ENCODE measurements at places on chromosomes 6 and 20.

GRCh38 chr6:79782792-79783580 lies 151.9 kb downstream of the SH3BGRL2 start:
- DNase-seq = no peak

GRCh38 chr6:145213614-145214013 lies 521.7 kb downstream of the EPM2A start:
- DNase-seq = no peak

DNA sequence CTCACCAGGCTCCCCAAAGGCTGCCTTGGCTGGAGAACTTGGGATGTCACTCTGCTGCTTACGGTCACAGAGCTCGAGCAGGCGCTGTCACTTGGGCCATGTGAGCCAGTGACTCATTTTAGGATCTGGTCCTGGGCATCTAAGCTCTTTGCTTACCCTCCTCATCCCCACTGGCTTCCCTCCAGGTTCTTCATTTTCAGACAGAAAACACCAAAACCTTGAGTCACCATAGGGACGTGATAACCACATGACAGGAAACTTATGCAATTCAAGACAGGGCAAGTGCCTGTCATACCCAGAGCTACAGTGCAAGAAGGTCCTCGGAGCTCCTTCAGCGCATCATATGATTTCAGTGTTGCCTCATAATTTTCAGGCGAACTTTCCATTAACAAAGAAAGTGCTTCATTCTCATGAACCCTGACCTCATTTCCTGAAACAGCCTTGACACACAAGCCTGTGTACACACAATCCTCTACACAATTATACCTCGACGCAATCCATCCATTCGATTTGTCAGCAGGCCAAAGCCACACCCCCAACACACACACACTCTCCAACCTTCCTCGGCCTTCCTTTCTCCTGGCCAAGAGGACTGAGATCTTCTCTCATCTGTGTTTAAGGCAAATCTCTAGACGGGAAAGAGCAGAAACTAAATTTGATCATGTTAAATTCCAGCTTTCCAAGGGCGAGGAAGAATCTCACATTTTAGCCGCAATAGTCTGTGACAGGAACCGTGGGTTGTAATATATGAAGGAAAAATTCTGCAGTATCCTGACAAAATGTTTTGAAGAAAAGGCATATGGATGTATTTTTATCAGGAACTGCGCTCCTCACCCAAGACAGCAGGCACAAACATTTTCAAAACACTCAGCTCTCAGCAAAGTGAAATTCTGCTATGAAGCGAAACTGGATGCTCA lies 25.3 kb downstream of the TBC1D7 start:
- peak; percentile 100 for DNase-seq

DNA sequence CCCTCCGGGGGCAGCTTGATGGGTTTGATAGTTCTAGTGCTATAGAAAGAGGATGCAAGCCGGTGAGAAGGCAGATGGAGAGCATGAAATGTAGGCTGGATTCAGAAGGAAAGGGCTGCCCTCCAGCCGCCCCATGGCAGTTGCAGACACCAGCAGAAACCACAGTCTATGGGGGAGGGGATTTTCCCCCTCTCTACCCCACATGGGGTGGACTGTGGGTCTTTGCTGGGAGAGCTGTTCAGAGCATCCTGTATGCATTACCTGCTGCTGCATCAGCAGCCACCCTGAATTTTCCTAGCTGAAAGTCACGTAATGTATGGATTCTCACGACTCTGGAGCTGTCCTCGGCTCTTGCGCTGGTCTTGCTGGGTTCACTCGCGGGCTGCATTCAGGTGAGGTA lies 48.8 kb upstream of the CST5 start:
- no peak for DNase-seq

DNA sequence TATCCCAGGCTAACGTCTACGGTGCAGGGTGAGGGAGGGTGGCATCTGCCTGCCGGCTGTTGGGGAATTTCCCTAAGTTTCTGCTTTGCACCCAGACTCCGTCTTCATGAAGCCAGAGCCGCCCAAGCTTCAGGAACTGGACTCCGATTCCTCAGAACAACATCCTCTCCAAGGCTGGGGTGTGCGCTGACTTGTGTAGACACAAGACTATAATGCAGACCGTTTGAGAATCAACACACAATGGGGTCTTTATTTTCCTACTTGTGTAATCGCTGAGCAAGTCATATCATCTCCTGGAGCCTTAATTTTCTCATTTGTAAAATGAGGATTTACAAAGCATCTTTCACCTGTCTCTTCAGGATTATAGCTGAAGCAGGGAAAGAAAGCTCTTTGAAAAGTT lies 160.5 kb upstream of the AGPAT4 start:
- DNase-seq = peak; percentile 53

- peak; percentile 73 for DNase-seq
Measured at GRCh38 chr6:110325197-110325596, 33.0 kb downstream of the METTL24 start.

All from fibroblast of pulmonary artery (primary cell).